Activated CD8-positive, alpha-beta memory T cell treated with anti-CD3 and anti-CD28 coated beads, Interleukin-2, amount 10 ng/mL, durations not matched to agents 7 days and 5 days (primary cell): ENCODE measurements at places on chromosomes 12 and 14. TPM values are rescaled to one million over a fixed set of nuclear protein-coding genes. Genes with fewer than 3 reads are reported as not detected.

Gene RIC8B
- 14.2 TPM for total RNA-seq

- H3K4me3 ChIP-seq: no peak overlapping the region
- peaks cover 7% of the 10 kb centered on the region for H3K4me1 ChIP-seq
- no peak overlapping the region for H3K27ac ChIP-seq
- H3K27me3 ChIP-seq: no peaks in the 10 kb centered on the region
These were observed 11.6 kb downstream of the A2M start for GRCh38 chr12:9104087-9104486.

DNA sequence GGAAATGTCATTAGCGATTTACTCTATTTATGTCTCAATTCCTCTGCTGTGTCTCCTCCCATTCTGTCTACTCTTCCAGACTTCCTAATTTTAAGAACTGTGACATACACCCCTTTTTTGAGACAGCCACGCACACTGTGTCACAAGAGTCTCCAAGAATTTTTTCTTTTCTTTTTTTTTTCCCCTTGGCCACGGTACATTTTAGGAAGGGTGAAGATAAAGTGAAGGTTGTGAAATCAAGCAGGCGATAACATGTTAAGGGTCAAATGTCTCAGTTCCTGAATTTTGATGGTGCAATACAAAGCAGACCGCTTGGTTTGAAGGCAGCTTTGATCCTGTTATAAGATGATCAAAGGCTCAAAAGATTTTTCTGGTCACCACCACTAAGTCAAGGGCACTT lies 4.3 kb downstream of the OLR1 start:
- no peak overlapping the region for H3K27ac ChIP-seq
- peaks cover 36% of the 10 kb centered on the region for H3K27me3 ChIP-seq
- no peak overlapping the region for H3K4me3 ChIP-seq
- H3K4me1 ChIP-seq: no peaks in the 10 kb centered on the region

DNA sequence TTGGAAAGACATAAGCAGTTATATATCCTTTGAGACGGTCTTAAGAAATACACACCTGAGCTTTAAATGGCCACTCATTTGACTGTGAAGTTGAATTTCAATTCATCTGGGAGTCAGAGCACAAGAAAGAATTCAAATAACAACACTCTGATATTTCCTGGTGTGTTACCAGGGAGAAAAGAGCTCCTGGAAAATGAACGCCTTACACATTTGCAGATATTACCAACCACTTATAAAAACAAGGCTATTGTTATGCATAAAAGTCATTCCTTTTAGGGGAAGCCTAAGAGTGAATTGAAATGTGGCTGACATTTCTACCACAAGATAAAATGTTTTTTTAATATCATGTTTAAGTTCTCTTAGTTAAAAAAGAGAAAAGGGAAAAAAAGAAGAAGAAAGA lies 229.2 kb upstream of the PLEKHG7 start:
- no peak overlapping the region for H3K4me3 ChIP-seq
- DNase-seq: no peak
- peaks cover 1% of the 10 kb centered on the region for H3K36me3 ChIP-seq
- no peaks in the 10 kb centered on the region for H3K27me3 ChIP-seq
- H3K27ac ChIP-seq: no peak overlapping the region
